ENCODE measurements at places on chromosomes 2 and 18. TPM values are rescaled to one million over a fixed set of nuclear protein-coding genes. Genes with fewer than 3 reads are reported as not detected.

DNA sequence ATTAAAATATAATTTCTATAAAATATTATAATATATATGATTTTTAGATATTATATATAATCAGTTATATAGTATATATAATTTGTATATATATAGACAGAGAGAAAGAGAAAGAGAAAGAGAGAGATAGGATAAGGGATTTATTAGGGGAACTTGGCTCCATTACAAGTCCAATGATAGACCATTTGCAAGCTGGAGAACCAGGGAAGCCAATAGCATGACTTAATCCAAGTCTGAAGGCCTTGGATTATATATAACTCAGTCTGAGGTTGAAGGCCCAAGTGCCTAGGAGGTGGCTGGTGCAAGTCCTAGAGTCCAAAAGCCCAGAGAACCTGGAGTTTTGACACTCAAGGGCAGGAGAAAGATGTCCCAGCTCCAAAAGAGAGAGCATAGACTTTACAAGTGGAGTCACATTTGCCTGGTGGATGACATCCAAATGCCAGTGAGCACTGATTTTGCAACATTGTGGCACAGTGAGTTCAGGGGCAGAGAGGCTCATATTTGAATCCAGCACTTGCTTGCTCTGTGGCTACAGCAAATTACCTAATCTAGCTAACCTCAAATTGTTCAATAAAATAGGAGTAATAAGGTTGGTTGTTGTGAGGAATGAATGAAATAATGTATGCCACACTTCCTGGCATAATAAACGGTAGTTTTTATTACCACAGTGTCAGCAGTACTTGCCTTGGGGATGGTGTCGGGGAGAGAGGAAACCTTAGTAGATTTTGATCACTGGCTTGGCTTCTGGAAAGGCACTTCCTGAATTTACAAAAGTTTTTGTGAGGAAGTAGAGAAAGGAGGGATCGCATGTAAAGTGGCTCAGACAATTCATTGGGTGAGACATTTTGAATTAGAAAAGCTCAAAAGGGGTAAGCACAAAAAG, 69.6 kb upstream of the CD28 start:
- DNase-seq: no peak

TIGD1 gene
- 8.5 TPM for total RNA-seq

CD207 gene
- not detected for total RNA-seq

RASGRP3 gene
- total RNA-seq: 3.3 TPM

- DNase-seq: no peak
Measured at GRCh38 chr2:10655499-10656225, 34.1 kb downstream of the NOL10 start.

NR4A2 gene
- total RNA-seq: 13.2 TPM

DNA sequence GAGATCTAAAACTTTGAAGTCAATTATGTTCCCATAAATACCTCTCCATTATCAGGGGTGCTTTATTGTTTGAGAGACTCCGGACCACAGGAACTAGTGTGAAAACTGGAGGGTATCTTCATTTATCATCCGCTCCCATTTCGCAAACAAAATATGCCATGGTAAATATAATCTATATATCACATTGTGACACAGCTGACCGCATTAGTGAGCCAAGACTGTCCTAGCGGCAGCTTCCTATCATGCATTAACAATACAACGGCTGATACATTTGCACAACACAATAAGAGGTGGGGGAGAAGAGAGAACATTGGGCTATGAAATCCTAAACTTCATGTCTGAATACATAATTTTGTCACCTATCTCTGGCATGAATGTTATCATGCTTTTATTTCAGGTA, 29.5 kb downstream of the BCL11A start:
- no peak for DNase-seq

G6PC2 gene
- total RNA-seq: not detected

GRCh38 chr2:231318954-231319353, 76.6 kb upstream of the B3GNT7 start:
- DNase-seq: no peak

POMC gene
- 6.9 TPM for total RNA-seq

GRCh38 chr2:215885536-215885935, 127.8 kb downstream of the MREG start:
- no peak for DNase-seq

DNA sequence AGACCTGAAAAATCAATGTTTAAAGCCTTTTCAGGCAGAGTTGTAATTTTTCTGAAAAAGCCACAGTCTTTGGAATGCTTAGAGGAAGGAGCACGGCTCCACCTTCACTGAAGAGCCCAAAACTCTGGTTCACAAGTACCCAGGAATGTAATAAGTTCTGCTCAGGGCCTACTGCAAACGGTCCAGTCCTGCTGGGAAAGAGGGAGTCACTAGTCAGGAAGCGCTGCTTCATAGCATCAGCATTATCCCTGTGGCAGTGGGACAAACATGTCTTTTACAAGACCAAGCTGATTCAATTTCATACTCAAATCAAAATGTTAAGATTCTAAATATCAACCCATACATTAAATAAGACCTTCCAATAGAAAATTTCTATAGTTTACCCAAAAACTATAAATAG, 152.9 kb upstream of the PGAP1 start:
- no peak for DNase-seq

DNA sequence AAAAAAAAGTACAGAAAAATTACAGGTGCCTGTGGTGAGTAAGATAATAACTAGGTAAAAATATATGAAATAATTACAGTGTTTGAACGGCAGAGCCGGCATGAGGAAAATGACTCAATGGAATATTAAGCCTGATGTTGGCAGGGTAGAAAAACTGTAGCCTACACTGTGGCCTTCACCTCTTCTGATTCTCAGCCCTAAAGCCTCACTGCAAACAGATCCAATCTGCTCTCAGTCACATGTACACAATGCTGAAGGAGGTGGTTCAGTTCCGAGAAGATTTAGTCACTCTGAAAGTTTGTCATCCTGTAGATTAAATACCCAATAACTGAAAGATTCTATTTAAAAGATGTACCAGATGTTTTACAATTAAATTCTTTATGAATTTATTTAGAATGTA, 66.9 kb upstream of the MAP3K20 start:
- no peak for DNase-seq

DNA sequence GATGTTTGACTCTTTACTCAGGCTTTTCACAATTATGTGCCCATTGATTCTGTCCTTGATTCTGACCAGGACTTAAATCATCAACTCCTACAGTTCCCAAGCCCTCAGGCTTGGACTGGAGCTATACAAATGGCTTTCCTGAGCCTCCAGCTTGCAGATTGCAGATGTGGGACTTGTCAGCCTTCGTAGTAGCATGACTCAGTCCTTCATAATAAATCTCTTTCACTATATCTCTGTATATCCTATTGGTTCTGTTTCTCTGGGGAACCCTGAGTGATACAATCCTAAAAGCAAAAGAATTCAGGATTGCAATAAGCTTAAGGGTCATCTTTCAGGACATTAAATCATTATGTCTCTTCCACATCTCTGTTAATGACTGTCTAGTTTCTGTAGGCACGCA, 356.6 kb downstream of the RIT2 start:
- no peak for DNase-seq

DNA sequence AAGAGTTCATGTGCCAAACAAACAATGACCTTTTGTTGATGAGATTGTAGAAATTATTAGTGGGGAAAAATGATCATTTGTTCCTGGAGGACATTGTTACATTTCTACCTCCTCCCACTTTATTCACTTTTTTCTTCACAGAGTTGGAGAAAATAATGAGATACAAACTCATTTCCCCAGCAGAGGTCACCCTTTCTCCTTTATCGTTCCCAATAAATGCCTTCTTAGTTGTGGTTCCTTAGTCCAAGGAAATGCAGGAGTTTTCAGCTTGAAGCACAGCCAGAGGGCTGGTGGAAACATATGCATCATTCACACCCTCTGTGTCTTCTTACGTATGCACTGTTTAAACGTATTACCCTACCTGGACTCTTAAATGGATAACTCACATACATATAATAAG, 108.8 kb downstream of the SLC4A3 start:
- DNase-seq: no peak

RFTN2 gene
- total RNA-seq: not detected

DNA sequence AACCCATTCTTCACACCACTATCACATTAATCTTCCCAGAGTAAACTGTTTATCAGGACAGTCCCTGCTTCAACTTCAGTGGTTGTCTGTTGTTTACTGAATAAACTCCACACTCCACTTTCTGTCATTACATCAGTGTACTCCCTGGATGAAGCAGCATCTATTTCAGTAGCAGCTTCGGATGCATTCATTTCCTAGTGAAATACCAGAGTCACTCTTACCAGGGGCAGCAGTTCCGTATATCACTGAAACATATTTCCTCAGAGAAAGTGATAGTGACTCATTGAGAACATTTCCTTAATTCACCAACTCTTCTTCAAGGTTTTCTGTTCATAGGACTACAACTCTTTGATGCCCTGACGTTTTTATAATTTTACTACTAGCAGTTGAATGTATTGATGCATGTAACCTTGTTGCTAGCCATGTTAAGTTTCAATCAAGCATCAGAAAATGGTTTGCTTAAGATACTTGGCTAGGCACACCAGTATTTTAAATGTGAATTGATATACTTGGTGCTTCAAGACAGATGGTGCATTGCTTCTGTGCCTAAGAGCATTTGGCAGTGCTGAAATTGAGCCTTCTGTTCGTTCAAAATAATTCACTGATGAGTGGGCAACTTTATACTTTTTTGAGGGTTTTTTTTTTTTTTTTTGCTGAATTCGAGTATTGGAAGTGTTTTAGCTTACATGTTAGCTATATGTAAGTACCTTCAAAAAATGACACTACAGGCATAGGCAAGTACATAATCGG, 92.3 kb downstream of the UBE2E3 start:
- no peak for DNase-seq

CAPN14 gene
- total RNA-seq: 0.07 TPM

GRCh38 chr2:176171351-176172006, 14.4 kb downstream of the HOXD3 start:
- peak; percentile 53 for DNase-seq

DNA sequence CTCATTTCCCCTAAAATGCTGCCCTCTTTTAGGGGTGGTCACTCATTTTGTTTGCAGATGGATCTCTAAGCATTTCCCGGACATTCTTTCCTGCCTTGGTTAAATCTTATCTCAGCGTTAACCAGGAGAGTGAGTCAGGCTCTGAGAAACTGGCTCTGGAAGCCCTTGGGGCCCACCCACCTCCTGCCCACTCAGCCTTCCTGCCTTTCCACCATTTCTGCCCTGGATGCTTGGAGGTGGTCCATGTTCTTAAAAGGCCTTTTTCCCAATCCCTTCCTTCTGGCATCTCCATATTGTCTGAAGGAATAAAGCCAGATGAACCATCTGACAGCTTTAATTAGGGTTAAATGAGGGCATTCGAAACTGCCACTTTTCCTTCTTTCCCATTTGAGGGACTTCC, 9.5 kb downstream of the HK2 start:
- DNase-seq: no peak

GRCh38 chr2:184644685-184645084, 46.4 kb downstream of the ZNF804A start:
- no peak for DNase-seq

DNA sequence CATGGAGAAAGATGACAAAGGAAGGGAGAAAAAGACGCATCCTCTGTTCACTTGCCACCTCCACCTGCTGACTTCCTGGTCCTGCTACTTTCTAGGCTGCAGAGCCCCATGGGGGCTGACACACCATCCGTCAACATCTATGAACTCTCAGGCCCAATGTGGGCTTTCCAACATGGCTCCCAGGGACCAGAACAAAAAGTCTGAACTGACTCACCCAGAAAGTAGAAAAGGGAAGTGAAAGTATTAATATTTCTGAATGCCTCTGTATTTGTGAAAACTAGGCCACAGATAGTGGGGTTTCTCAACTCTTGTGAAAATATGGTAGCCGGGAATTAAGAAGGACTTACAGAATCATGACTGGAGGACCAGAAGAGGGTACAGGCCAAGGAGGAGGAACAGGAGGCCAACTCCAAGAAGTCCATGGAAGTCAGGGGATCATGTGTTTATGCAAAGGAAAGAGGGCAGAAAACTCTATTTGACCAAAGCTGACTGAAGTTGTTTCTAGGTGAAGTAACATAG, 123.1 kb upstream of the CAB39 start:
- peak; percentile 73 for DNase-seq

GPR75 gene
- 3.1 TPM for total RNA-seq

DNA sequence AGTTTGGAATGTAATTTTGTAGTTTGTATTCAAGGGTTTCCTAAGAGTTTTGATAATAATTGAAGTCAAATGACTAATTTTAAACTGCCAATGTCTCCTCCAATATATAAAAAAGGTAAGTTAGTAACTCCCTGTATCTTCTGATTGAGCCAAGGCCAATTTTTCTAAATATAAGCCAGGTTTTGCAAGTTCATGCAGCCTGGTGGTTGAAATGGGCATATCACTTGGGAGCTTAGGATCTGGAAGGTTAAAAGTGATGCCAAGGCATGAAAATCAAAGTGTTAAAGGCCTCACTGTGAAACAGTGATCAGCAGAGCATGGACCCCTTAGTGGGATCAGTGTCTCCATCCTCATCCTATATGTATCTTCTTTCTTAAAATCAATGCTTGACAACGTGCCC, 60.5 kb downstream of the MERTK start:
- DNase-seq: no peak

C2orf66 gene
- 0.33 TPM for total RNA-seq

GRCh38 chr2:207914716-207915115, 110.6 kb downstream of the PLEKHM3 start:
- no peak for DNase-seq

- DNase-seq: no peak
Measured at GRCh38 chr18:32346671-32347070, 124.0 kb downstream of the GAREM1 start.

DNA sequence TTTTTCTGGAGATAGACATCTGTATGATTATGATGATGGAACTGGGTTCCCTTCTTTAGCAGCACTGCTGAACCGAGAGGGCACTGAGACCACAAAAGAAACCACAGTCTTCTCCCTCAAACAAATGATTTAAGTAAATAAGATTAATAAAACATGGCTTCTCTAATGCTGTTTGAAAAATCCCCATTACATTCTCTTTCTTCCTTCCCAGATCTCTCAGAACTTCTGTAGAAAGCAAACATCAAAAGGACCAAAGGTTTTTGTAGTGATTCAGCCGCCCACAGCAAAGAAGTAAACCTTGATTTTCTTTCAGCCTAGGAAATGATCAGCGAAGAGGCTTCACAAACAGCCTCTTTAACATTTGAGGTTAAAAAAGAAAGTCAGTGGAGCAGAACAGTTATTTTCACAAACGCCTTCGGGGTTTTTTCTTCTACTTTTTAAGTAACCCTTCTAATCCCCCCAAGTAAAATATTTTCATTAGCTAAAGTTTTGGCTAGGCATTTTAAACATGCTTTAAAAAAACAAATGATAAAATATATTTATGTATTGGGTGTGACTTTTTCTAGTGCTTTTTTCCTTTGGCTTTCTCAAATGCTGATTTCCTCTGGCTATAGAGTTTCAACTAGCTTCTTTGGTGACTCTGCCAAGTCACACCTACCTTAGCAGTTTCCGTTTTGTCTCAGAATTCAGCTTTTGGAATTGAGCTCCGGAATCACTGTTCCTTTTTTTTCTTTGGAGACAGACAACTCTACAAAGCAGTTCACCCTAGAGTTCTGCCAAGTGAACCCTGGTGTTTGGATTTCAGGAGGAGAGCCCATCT, 89.6 kb downstream of the UPP2 start:
- peak; percentile 77 for DNase-seq

Measured in activated CD4-positive, alpha-beta T cell treated with anti-CD3 and anti-CD28 coated beads, Interleukin-2, amount 10 ng/mL, durations not matched to agents 24 days and 14 days (primary cell).